ENCODE measurements at places on chromosomes 1 and 21.

- H3K4me1 ChIP-seq: peaks cover 39% of the 10 kb centered on the region
- H3K4me3 ChIP-seq: no peak overlapping the region
- H3K27ac ChIP-seq: peak overlapping the region; percentile 29
- no peaks in the 10 kb centered on the region for H3K27me3 ChIP-seq
Observed at GRCh38 chr1:175803413-175803812, 60.0 kb upstream of the TNR start.

DNA sequence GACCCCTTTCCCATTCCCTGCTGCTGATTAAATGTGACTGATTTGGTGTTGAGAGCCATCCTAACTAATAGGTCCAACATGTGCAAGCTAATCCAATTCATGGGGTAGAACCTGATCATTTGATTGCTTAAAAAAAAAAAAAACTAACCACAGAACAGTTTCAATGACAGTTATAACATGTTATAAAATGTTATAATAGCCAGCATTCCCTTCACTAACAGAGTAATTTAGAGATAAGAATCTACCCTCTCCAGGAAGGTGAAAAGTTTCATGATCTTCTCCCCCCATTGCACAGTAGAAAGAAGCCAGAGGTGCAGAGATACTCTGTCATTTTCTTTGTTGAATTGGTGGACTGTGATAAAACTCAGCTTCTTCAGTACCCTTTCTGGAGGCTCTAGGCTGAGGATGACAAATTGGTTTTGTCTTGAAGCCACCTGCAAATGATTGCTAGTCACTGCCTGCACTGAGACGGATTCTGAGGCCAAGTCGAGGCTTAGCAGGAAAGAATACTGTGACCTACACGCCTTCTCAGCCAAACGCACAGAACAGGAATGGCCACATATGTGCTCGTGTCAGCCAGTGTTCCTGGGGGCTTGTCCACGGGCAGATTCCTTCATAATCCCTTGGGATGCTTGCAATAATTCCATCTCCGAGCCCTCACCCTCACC is 215.7 kb upstream of the IRF2BP2 start:
- no peak for DNase-seq
- no peaks in the 10 kb centered on the region for H3K27me3 ChIP-seq
- no peak overlapping the region for H3K27ac ChIP-seq
- no peaks in the 10 kb centered on the region for H3K36me3 ChIP-seq

- H3K36me3 ChIP-seq: no peaks in the 10 kb centered on the region
- no peak for DNase-seq
- no peaks in the 10 kb centered on the region for H3K4me1 ChIP-seq
Observed at GRCh38 chr1:87820668-87821334, 492.1 kb downstream of the LMO4 start.

- peaks cover 4% of the 10 kb centered on the region for H3K4me1 ChIP-seq
- no peak overlapping the region for H3K27ac ChIP-seq
- no peak for DNase-seq
- H3K36me3 ChIP-seq: no peaks in the 10 kb centered on the region
Observed at GRCh38 chr1:87686136-87686495, 357.4 kb downstream of the LMO4 start.

GRCh38 chr1:115377411-115377810 is 39.4 kb upstream of the NGF start:
- H3K36me3 ChIP-seq: no peaks in the 10 kb centered on the region
- no peak overlapping the region for H3K27ac ChIP-seq
- no peak overlapping the region for H3K4me3 ChIP-seq

GRCh38 chr1:67148516-67149178 is 13.9 kb upstream of the C1orf141 start:
- no peaks in the 10 kb centered on the region for H3K27me3 ChIP-seq
- DNase-seq: no peak
- H3K36me3 ChIP-seq: no peaks in the 10 kb centered on the region
- peaks cover 10% of the 10 kb centered on the region for H3K4me1 ChIP-seq
- H3K4me3 ChIP-seq: no peak overlapping the region

DNA sequence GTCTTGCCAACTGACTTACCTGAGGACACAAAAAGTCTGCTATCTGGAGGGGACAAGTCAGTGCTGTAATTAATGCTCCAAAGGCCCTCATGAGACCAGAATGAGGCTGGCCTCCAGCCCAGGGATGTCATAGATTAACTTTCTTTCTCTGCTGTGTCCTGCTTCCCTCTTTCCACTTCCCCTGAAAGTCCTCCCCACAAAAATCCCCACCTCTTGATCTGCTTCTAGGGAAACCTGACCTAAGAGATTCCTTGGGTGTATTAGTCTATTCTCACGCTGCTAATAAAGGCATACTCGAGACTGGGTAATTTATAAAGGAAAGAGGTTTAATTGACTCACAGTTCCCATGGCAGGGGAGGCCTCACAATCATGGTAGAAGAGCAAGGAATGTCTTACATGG is 39.2 kb downstream of the RUNX3 start:
- no peak overlapping the region for H3K27ac ChIP-seq
- no peaks in the 10 kb centered on the region for H3K4me1 ChIP-seq

- no peak overlapping the region for H3K27ac ChIP-seq
- H3K4me3 ChIP-seq: no peak overlapping the region
- H3K4me1 ChIP-seq: peaks cover 5% of the 10 kb centered on the region
Observed at GRCh38 chr1:176211396-176212165, 4.5 kb upstream of the COP1 start.

GRCh38 chr1:21298981-21299391 is 8.7 kb upstream of the ECE1 start:
- no peak for DNase-seq
- H3K27ac ChIP-seq: no peak overlapping the region
- no peaks in the 10 kb centered on the region for H3K27me3 ChIP-seq
- H3K4me1 ChIP-seq: peaks cover 61% of the 10 kb centered on the region
- no peak overlapping the region for H3K4me3 ChIP-seq
- H3K36me3 ChIP-seq: no peaks in the 10 kb centered on the region

DNA sequence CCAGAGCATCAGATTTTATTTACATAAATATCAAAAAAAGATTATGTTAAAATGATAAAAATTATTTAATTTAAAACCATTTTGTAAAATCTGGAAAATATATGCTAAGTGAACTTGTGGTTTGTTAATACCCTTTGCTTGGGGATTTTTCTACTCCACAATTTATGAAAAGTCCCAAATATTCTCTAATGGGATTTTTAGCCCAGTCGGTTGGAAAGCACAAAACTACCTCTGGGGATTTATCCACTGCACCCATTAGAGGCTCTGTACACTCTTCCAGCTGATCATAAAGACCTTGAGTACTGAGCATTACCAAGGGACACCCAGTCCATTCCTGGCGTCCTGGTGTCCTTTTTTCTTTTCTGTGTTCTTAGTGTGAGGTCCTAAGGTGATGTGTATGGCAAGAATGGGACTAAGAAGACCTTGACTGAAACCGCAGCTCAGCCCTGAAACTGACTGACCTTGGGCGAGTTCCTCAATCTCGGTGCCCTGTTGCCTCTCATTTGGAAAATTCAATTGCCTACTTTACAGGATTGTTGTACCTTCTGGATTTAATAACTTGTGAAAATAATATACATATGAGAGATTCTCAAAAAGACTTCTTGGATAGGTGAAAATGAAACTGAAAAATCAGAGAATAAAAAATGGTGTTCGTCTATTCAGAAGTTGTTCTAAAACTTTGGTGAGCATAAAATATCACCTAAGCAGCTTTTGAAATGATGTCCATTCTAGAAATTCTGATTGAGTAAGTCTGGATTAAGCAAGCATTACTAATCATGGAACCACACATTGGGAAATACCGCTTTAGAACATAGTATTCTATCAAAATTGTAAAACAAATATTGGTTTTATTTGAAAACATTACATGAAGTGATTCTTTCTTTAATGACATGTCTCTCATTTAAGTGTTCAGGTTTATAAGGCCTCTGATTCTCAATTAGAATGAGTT is 21.5 kb upstream of the SAMSN1 start:
- no peaks in the 10 kb centered on the region for H3K27me3 ChIP-seq
- H3K36me3 ChIP-seq: no peaks in the 10 kb centered on the region
- H3K4me3 ChIP-seq: no peak overlapping the region
- H3K4me1 ChIP-seq: no peaks in the 10 kb centered on the region

DNA sequence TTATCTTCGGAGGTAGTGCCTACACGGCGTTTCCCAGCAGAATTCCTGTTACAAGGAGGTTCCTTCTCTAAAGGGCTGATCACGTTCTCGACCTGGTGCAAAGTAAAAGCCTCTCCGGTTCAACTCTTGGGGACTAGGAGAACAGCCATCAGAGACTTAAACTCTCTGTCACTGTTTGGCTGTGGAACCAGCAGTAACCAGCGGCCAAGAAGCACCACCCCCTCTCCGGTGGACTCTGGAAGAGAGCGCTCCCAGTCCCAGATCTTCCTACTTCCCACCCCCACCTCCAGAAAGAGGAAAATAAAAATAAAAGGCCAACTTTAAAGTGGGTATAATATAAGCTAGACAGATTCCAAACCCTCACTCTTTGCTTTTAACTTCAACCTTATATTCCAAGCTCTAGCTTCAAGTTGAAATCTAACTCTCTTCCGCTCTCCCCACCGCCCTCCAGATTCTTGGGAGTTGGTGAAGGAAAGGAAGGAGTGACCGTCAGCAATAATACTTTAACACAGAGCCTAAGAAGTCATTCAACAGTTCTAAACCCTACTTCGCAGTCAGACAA is 2.9 kb downstream of the BRINP3 start:
- DNase-seq: no peak
- H3K4me3 ChIP-seq: no peak overlapping the region
- H3K36me3 ChIP-seq: no peaks in the 10 kb centered on the region
- peaks cover 30% of the 10 kb centered on the region for H3K4me1 ChIP-seq
- H3K27me3 ChIP-seq: no peaks in the 10 kb centered on the region
- H3K27ac ChIP-seq: no peak overlapping the region

DNA sequence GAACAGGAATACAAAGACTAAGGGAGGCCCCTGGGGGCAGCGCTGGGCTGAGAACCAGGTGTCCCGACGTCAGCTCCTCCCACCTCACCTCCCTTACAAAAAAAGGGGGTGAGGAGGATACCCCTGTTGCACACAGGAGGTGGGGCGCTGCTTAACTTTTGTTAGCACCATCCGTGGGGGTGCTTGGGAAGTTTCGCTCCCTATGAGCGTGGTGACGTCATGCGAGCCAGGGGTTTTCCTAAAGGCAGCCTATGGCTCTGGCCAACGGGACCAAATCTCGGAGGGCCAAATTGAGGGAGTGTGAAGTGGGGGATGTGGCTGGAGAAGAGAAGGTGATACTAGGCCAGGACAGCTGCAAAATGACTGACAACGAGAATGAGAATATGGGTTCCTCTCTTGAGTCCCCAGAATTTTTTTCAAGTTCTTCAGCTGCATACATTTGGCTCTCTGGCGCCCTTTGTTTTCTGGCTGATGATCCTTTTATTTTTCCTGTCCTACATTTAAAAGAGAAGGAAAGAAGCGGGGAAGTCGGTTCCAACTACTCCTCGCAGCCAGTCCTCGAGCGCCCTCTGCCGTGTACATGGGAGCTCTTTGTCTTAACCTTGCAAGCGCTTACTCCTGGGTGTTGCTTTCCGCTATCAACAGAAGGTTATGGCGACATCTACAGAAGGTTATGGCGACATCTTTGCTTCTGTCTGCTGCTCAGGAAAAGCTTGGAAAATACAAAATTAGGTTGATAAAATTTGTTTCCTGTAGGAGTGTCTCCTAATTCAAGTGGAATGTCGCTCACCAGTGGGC is 48.0 kb upstream of the ZC3H11B start:
- H3K4me1 ChIP-seq: peaks cover 10% of the 10 kb centered on the region
- H3K4me3 ChIP-seq: no peak overlapping the region
- peak; percentile 88 for DNase-seq
- no peak overlapping the region for H3K27ac ChIP-seq

GRCh38 chr1:44854970-44855369 is 11.9 kb upstream of the PTCH2 start:
- no peaks in the 10 kb centered on the region for H3K27me3 ChIP-seq
- H3K36me3 ChIP-seq: no peaks in the 10 kb centered on the region

- H3K4me1 ChIP-seq: peaks cover 11% of the 10 kb centered on the region
- peak overlapping the region; percentile 50 for H3K27ac ChIP-seq
- H3K4me3 ChIP-seq: no peak overlapping the region
- no peaks in the 10 kb centered on the region for H3K27me3 ChIP-seq
- H3K36me3 ChIP-seq: no peaks in the 10 kb centered on the region
Observed at GRCh38 chr1:192516776-192517297, 58.7 kb upstream of the RGS1 start.

All from body of pancreas (tissue), 4 donors.